ENCODE measurements at places on chromosomes 12 and 14. TPM values are rescaled to one million over a fixed set of nuclear protein-coding genes. Genes with fewer than 3 reads are reported as not detected.

HSPB8 gene
- not detected for total RNA-seq

LPAR5 gene
- 8.2 TPM for total RNA-seq

KRT3 gene
- not detected for total RNA-seq

MANSC4 gene
- not detected for total RNA-seq

AHNAK2 gene
- 0.07 TPM for total RNA-seq

Data from activated naive CD4-positive, alpha-beta T cell treated with anti-CD3 and anti-CD28 coated beads, Interleukin-2, amount 10 ng/mL, durations not matched to agents 5 hours and 36 hours (primary cell).